ENCODE measurements at places on chromosomes 1 and 21.

DNA sequence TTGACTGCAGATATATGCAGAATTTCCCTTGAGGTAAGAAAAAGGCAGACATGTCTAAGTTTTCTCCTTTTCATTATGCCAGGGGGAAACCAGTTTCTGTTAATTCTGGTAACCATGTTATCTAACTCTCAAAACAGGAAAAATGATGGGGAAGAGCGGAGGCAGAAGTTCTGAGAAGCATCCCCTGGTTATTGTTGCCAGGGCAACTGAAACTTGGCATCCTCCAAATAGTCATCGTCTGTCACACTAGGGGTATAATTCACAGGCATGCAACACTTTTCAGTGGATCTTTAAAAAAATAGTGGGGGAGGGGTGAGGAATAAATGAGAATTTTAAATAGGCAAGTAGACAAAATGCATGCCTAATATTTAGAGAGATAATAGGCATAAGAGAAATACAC, 715.3 kb upstream of the CXADR start:
- no peaks in the 10 kb centered on the region for H3K27me3 ChIP-seq
- H3K36me3 ChIP-seq: no peaks in the 10 kb centered on the region
- no peak overlapping the region for H3K27ac ChIP-seq

GRCh38 chr1:42765269-42765668, 1.6 kb downstream of the P3H1 start:
- no peaks in the 10 kb centered on the region for H3K27me3 ChIP-seq
- H3K36me3 ChIP-seq: peaks cover 4% of the 10 kb centered on the region
- DNase-seq: no peak
- no peak overlapping the region for H3K4me3 ChIP-seq
- H3K4me1 ChIP-seq: peaks cover 10% of the 10 kb centered on the region

DNA sequence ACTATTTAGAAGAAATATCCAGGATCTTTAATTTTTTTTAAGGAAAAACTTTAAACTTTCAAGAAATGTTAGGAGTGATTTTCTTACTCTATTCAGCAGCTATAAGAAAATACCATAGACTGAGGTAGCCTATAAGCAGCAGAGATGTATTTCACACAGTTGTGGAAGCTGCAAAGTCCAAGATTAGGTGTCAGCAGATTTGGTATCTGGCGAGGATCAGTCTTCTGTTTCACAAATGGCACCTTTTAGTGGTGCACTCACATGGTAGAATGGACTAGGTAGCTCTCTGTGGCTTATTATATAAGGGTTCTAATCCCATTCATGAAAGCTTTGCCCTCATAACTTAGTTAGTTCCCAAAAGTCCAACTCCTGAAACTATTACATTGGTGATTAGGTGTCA, 207.4 kb downstream of the NCAM2 start:
- peaks cover 5% of the 10 kb centered on the region for H3K4me1 ChIP-seq
- H3K27ac ChIP-seq: no peak overlapping the region
- no peak overlapping the region for H3K4me3 ChIP-seq
- DNase-seq: no peak
- H3K27me3 ChIP-seq: no peaks in the 10 kb centered on the region

- H3K4me1 ChIP-seq: peaks cover 7% of the 10 kb centered on the region
- DNase-seq: no peak
- no peaks in the 10 kb centered on the region for H3K36me3 ChIP-seq
- no peak overlapping the region for H3K4me3 ChIP-seq
Measured at GRCh38 chr1:79660129-79660528, 653.6 kb upstream of the ADGRL4 start.

GRCh38 chr1:218588540-218589172, 243.5 kb downstream of the TGFB2 start:
- H3K4me3 ChIP-seq: no peak overlapping the region
- H3K4me1 ChIP-seq: peaks cover 26% of the 10 kb centered on the region
- no peaks in the 10 kb centered on the region for H3K27me3 ChIP-seq

DNA sequence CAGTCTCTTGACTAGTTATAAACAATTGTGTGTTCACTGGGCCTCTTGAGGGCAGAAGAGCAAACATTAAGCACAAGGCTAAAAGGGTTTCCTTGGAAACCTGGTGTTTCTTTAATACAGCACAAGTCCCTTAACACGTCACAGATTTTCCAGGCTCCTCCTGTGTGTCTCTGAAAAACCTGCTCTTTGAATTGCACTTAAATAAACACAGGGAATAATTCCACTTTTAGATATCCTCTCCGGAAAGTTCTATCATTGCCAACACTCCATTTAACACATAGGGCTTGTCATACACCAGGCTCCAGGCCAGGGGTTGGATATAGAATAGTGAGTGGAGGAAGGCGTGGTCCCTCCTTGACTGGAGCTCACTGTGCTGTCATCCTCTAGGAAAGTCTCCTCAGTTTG, 442.6 kb downstream of the DSCAM start:
- no peaks in the 10 kb centered on the region for H3K36me3 ChIP-seq
- DNase-seq: no peak
- no peak overlapping the region for H3K4me3 ChIP-seq
- no peaks in the 10 kb centered on the region for H3K27me3 ChIP-seq
- no peak overlapping the region for H3K27ac ChIP-seq

- H3K36me3 ChIP-seq: peaks cover 22% of the 10 kb centered on the region
- H3K4me1 ChIP-seq: peaks cover 16% of the 10 kb centered on the region
- H3K27ac ChIP-seq: peak overlapping the region; percentile 89
Measured at GRCh38 chr1:243354511-243355153, 98.8 kb downstream of the SDCCAG8 start.

GRCh38 chr1:20626524-20626923, 6.7 kb upstream of the PINK1 start:
- no peak overlapping the region for H3K4me3 ChIP-seq
- no peaks in the 10 kb centered on the region for H3K36me3 ChIP-seq
- H3K4me1 ChIP-seq: no peaks in the 10 kb centered on the region

DNA sequence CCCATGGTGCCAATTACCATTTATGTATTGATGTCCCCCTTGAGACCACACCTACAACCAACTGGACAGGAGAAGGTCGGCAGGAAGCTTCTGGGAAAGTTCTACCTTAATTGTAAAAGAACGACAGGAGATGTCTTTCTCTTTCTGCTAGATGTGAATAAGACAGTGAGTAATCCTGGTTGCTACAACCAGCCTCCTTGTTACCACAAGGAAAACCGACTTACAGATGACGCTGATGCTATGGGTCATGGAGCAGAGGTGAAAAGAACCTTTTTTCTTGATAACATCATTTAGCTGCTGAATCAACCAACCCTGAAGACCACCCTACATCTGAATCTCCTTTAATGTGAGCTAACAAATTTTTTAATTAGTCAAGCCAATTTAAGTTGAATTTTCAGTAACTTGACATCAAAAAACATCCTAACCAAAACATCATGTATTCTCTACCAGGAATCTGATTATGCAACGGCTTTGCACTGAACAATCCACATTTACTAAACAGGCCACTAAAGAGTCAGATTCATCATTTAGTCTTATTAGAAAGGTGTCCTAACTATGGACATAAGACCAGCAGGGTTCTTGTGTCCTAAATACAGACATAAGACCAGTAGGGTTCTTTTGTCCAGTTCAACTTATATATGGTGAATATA, 23.0 kb downstream of the RGS2 start:
- H3K4me3 ChIP-seq: no peak overlapping the region
- no peaks in the 10 kb centered on the region for H3K27me3 ChIP-seq
- H3K4me1 ChIP-seq: peaks cover 48% of the 10 kb centered on the region
- no peak for DNase-seq

GRCh38 chr1:14300991-14301703, 297.3 kb upstream of the KAZN start:
- DNase-seq: no peak
- H3K36me3 ChIP-seq: no peaks in the 10 kb centered on the region
- H3K27me3 ChIP-seq: peaks cover 3% of the 10 kb centered on the region
- H3K4me3 ChIP-seq: no peak overlapping the region
- peaks cover 16% of the 10 kb centered on the region for H3K4me1 ChIP-seq

DNA sequence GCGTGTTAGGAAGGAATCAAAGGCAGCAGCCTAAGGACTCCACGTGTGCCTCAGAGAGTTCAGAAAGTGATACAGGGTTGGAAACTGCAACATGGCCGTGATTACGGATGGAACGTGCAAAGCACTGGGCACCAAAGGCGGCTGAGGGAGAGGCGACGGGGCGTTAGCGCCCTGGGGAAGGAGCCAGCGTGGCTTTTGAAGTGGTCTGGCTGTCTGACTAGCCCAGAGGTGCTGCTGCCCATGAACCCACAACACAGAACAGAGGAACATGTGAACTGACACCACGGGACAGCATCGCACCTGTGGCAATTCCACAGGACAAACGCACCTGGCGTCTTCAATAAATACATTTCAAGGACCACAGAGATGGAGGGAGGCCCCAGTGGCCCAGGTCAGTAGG, 18.0 kb upstream of the TMEM52 start:
- no peaks in the 10 kb centered on the region for H3K36me3 ChIP-seq
- no peaks in the 10 kb centered on the region for H3K4me1 ChIP-seq
- H3K27me3 ChIP-seq: peaks cover 6% of the 10 kb centered on the region
- H3K4me3 ChIP-seq: no peak overlapping the region
- no peak for DNase-seq

- H3K36me3 ChIP-seq: peaks cover 6% of the 10 kb centered on the region
- no peak for DNase-seq
- H3K27me3 ChIP-seq: no peaks in the 10 kb centered on the region
- H3K4me1 ChIP-seq: peaks cover 17% of the 10 kb centered on the region
- H3K4me3 ChIP-seq: no peak overlapping the region
Measured at GRCh38 chr21:17903029-17903806, 84.1 kb upstream of the C21orf91 start.

DNA sequence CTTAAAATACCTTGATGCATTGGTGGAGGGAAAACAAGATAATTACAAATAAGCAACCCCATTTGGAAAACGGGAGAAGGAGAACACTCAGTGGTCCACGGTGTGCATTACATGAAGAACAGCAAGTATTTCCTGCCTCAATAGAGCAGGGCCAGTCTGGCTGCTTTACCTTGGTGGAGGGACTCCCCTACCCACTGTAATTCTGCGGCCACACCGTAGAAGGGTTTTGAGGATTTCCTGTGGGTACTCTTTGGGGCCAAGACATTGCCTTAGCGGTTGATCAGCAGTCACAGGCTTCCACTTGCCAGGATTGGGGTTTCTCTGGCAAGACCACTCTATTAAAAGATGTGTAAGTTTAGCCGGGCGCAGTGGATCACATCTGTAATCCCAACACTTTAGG, 16.3 kb upstream of the TMEM54 start:
- H3K4me3 ChIP-seq: no peak overlapping the region
- no peaks in the 10 kb centered on the region for H3K27me3 ChIP-seq
- H3K4me1 ChIP-seq: peaks cover 13% of the 10 kb centered on the region
- no peak overlapping the region for H3K27ac ChIP-seq
- H3K36me3 ChIP-seq: no peaks in the 10 kb centered on the region
- DNase-seq: no peak

DNA sequence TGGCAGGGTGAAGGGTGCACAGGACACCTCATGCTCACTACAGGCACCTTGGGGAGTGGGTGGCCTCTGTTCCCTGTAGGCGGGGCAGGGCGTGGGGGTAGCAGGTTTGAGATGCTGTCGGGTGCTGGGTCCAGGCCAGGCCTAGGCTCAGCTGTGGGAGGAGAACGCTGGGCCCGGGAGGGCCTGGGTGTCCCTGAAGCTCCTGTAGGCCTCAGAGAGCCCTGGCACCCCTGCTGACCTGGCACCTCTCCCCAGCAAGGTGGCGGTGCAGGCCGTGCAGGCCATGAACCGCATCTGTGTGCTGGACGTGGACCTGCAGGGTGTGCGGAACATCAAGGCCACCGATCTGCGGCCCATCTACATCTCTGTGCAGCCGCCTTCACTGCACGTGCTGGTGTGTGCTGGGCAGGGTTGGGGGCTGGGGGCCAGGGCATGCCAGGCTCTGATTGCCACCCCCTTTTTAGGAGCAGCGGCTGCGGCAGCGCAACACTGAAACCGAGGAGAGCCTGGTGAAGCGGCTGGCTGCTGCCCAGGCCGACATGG, 2.5 kb upstream of the GJC2 start:
- no peak for DNase-seq
- no peaks in the 10 kb centered on the region for H3K27me3 ChIP-seq
- no peak overlapping the region for H3K4me3 ChIP-seq
- no peak overlapping the region for H3K27ac ChIP-seq

DNA sequence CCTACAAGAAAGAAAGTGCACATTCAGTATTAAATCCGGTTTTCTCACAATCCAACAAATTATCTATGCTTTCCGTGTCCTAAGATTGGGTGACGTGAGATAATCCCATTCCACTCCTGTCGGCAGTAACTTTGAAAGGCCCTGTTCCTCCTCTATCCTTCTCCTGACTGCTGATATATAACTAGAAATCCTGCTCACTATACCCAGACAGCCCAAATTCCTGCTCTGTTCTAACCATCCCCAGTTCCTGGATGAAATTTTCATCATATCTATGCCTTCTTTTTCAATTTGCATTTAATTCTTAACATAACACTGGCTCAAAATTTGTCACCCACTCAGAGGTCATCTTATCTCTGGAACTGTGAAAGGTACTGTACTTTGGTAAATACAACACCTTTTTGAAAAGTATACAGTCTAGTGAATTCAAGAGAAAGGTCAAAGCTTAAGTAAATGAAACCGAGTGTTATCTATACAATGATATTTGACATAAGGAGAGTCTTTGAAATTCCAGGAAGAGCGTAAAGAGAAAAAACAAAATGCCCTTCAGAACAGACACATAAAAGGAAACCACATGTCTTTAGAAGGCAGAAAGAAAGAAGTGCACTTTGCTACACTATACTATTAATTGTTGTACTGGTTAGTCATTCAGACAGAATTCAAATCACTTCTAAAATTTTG, 200.5 kb upstream of the NEGR1 start:
- no peak overlapping the region for H3K27ac ChIP-seq
- H3K4me3 ChIP-seq: no peak overlapping the region
- H3K27me3 ChIP-seq: no peaks in the 10 kb centered on the region
- DNase-seq: no peak

GRCh38 chr1:201096977-201097856, 15.0 kb downstream of the CACNA1S start:
- no peak overlapping the region for H3K27ac ChIP-seq
- H3K27me3 ChIP-seq: peaks cover 3% of the 10 kb centered on the region
- no peaks in the 10 kb centered on the region for H3K4me1 ChIP-seq
- no peak for DNase-seq
- H3K4me3 ChIP-seq: no peak overlapping the region
- no peaks in the 10 kb centered on the region for H3K36me3 ChIP-seq

DNA sequence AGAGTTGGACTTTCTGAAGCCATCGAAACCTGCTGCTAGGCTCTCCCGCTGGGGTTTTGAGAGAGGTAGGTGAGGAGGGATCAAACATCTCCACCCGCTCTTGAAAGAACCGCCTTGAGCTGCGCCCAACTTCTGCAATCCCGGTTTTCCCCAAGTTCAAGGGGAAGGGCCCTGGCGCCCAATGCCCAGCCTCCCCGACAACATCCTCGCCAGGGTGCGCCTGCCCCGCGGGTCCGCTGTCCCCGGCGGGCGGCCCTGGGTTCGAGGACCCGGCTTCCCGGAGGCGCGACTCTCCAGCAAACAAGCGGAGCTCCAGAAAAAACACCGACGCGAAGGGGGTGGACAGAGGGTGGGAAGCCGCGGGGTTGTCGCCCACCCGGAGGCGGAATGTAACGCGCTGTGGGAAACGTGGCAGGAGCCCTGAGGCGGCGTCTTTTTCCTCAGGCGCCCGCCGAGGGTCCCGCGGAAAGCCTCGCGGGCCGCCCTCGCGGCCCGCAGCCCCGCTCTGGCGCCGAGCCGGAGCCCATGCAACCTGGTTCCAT, 607 bp downstream of the BTG3 start:
- H3K27ac ChIP-seq: peak overlapping the region; percentile 100
- peaks cover 11% of the 10 kb centered on the region for H3K36me3 ChIP-seq
- H3K27me3 ChIP-seq: no peaks in the 10 kb centered on the region
- H3K4me1 ChIP-seq: peaks cover 36% of the 10 kb centered on the region
- H3K4me3 ChIP-seq: peak overlapping the region; percentile 90
- peak; percentile 54 for DNase-seq

All from mesothelial cell of epicardium (in vitro differentiated cells).